ENCODE measurements at places on chromosomes 3 and 15.

- DNase-seq: no peak
Observed at GRCh38 chr15:48775546-48775945, 35.3 kb downstream of the CEP152 start.

DNA sequence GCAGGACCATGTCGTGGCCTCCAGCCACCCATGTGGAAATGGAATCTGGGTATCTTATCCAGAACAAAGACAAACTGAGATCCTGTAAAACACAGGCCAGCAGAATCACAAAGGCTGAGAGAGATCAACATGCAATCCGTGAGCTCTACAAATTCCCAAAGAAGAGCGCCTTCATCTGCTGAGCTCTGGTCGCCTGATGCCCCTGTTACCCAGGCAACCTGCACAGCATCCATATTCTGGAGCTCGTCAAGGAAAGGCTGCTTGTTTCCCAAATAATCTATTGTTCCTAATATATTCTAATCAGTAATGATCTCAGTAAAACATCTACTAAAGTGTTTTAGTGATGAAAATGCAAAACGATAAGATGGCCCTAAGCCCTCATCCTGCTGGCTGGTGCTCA is 133.6 kb downstream of the OCA2 start:
- DNase-seq: no peak

DNA sequence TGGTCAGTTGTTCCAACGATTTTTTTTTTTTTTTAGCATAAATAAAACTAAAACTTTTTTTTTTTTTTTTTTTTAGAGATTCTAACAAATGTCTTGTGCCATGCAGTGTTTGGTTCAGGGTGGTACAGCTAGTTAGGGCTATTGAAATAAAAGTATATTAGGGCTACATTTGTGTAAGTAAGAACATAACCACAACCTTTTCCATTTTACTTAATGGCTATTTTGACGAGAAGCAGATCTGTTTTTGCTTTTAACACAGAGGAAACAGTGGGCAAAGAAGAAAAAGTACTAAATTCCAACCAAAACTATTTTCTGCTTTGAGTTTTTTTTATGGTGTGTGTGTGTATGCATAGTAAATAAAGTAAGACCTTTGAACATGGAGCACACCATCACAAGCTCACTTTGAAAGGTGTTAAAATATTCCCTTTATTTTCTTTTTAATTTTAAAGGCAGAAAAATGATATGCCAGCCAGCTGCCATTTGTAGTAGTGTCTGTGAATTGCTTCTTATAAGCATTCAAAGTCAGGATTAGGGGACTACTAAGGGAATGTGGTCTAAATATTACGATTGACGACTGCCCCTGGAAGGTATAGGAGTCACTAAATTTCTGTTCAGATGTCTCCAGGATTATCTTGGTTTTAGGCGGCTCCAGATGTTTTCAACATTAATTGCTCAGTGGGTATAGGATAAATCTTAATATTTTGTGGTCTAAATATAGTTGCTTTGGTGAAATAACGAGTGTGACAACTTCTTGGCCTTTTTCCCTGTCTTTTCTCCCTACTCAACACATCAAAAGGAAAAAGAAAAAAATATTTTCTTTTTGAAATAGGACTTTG is 3.1 kb downstream of the RARB start:
- DNase-seq: no peak

DNA sequence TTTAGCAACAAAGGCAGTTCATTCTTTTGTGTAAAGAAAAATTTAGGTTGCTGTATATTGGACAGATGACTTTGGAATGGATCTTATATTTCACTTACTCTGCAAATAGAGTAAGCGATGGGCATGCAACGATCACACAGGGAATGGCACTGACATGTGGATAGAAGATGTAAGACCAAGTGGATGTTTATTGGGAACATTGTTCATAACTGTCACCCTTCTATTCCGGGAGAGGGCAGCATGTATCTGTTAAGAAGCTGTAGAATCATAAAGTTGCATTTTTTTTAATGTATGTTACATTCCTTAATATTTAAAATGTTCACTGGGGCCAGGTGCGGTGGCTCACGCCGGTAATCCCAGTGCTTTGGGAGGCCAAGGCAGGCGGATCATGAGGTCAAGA is 41.2 kb downstream of the HPS3 start:
- no peak for DNase-seq

DNA sequence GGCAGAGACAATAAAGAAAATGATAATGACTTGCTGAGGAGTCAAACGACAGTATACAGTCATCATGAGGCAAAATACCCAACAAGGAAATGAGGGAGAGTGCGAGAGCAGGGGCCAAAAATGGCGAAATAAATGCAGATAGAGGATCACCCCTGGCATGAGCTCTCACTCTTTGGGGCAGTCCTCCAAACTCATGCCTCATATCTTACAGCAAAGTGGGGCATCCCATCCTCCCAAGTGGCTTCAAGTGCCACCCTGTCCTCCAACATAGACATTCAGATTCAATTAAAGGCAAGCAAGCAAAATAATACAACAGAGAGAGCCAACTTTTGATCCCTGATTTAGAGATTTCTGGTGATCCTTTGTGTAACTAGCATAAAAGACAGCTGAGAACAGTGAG is 278.4 kb downstream of the GBE1 start:
- no peak for DNase-seq

DNA sequence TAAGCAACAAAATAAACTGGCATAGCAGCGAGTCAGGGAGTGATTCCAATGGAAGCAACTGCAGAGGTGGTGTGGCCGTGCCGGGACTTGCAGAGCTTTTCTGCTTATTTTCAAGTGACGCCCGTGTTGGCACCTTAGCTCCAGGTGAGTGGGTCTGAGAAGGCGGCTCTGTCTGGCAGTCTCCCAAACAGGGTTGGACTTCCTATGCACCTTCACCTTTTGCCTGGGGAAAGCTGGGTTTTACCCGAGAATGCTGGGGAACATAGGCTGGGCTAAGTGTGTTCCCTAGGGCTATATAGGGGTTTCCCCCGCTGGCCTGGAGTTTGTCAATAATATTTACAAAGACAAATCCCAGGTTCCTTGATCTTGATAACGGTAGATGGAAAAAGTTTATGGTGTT is 179.9 kb upstream of the TBL1XR1 start:
- DNase-seq: no peak

DNA sequence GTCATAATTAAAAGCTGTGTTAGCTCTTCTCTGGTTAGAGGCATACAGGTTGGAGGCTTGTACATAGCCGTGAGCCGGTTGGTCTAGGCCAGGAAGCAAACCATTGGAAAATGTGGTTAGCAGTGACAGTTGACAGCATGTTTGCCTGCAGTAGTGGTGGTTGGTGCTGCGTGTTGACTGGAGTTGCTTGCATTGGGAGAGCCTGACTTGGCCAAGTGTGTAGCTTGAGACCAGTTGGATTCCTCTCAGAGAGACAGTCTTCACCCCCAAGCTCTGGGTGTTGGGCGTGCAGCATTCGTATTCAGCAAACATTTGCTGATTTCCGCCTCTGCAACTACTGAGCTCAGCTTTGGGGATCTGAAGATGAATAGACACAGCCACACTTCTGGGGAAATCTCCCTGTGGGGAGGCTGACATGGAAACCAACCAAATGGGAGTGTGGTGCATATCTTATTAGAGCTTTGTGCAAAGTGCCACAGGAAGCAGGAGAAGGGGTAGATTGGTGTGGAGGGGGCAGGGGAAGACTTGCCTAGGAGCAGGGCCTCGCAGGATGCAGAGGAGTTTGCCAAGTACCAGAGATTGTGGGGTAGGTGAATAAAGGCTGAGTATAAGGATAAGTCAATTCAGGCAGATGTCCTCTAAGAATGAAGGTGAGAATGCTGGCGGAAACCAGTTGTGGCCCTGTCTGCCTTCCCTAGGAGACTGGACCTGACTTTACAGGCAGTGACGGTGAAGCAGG is 83.5 kb downstream of the IGF1R start:
- peak; percentile 37 for DNase-seq

DNA sequence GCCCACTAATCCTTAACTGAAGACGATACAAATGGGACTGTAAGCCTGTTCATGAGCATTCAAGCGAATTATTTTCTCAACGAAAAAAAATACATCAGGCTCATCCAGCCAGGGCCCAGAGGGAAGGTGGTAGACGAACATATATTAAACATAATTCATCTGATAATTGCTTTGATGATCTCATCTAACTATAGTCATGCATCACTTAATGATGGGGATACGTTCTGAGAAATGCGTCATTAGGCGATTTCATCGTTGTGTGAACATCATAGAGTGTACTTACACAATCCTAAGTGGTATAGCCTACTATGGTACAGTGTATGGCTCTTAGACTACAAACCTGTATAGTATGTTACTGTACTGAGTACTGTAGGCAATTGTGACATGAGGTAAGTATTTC is 10.0 kb upstream of the SPINK8 start:
- no peak for DNase-seq

DNA sequence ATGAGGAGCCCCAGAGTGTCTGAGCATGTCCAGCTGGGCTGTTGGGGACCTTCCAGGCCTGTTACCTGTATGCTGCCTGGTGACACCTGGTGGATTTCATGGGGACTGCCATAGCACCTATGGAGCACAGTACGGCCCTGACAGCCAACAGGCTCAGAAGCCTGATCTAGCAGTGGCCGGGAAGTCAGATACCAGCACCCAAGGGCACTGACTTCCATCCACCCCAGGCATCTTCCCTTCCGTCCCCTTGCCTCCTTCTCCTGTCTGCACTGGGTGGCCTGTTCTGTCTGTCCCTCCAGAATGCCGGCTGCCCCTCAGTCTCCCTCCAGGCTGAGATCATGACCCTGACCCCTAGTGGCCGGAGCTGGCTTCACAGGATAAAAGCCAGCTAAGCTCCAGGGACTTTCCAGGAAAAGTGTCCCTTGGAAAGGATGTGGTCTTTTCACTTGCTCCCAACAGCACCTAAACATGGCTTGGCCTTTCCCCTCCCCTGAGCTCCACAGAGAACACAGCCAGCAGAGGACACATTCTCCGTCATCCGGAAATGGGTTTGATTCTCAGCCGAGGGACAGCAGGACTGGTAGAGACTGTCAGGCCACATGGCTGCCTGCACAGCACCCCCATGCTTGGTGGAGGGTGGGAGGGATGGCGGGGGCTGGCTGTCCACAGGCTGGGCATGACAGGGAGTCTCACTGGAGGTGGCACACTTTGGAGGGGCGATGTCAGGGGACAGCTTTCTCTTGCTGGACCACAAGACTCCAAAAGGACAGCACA is 9.5 kb downstream of the RPS17 start:
- DNase-seq: peak; percentile 74

Data from hematopoietic multipotent progenitor cell treated with erythropoietin and hydrocortisone succinate and interleukin-3 and kit ligand, for 8 days (in vitro differentiated cells).